ENCODE measurements at places on chromosomes 2 and 18.
A peak's percentile ranks its signal among the peaks of the same experiment; 100 is the strongest.

DNA sequence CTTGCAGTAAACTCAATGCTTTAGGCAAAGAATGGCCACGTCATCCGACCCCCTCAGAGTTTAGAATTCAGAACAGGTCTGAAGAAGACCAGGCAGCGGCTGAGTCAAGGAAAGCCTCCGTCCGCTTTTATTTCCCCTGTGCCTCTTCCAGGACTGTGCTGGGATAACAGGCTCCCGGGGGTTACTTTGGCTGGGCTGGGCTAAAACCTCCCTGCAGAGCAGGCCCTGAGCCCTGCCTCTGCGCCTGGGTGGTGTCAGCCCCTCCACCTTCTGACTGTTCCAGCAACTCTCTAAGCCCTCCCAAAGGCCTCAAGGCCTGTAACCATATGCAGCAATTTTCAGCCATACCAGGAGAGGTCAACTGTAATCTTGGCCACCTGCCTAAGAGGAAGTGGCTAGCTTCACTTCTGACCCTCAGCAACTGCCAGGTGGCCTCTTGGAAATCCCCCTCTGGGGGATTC, 166.5 kb downstream of the RPIA start:
- peak; percentile 2 for DNase-seq

- DNase-seq = no peak
Observed at GRCh38 chr2:59046401-59047372, 805.6 kb upstream of the FANCL start.

DNA sequence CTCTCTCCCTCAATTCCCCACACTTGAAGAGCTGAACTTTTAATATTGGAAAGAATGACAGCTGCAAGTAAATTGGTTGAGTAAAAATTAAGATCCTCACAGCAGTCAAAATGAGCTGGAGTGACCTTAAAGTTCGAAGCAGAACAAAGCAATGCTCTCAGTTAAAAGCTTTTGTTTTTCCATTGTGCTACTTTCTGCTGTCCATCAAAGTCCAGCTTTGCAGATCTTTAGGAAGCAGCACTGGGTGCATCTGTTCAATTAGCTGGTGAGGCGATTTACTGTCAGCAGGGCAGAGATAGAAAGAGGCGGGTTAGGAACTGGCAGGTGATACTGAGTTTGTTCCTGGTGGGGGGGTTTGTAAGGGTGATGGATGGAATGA, 834.8 kb downstream of the CPS1 start:
- no peak for DNase-seq

DNA sequence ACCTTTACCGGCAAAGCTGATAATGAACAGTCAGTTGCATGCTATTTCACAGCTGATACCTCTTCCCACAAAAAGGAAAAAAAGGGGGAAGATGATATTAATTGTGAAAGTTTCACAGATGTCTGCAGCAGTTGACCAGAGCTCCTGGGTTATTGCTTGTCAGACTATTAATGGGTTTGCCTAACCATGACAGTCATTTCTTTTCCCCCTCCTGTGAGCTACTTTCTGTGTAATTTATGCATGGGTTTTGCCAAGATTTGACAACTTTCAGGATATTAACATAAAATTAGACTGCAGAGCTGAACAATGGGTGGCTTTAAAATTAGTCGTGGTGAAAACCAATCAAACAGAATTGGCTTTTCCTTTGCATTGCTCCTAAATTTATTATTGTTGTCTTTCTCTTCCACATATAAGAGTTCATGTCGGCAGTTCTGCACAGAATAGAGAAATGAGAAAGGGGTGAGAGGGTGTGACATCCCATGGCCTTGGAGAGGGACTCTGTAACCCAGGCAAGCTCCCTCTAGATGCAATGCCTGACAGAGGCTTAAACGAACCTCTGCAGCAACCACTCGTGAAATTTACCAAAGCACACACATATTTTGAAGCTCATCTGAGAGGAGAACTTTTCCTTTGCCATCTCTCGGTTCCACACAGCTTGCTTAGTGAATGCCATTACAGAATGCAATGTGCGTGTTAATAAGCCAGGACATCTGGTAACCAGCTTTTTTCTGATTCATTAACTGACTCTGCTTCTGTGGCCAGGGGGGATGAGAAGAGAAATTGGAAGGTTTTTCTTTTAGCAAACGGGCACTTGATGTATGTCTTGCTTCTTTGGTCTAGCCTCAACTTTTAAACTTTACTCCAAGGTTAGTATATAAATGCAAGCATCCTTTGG, 82.2 kb upstream of the ITGA4 start:
- peak; percentile 73 for DNase-seq

- DNase-seq = no peak
Observed at GRCh38 chr2:192161656-192162290, 33.0 kb downstream of the TMEFF2 start.

DNA sequence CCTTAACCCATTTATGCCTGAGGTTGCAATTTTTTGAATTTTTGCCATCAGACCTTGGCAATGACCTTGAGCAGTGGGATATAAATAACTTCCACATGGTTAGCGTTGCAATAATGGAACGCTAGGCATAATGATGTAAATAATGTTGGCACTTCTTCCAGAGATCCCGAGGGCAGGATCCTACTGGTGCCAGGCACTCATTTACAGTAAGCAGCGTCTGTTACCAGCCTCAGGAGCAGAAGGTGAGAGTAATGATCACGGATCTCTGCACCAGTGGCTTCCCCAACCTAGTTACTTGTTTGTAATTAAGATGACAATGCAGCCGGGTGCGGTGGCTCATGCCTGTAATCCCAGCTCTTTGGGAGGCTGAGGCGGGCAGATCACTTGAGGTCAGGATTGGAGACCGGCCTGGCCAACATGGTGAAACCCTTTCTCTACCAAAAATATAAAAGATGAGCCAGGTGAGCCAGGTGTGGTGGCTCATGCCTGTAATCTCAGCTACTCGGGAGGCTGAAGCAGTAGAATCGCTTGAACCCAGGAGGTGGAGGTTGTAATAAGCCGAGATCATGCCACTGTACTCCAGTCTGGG, 41.9 kb downstream of the CPO start:
- no peak for DNase-seq

GRCh38 chr2:72950558-72951255, 33.4 kb downstream of the EMX1 start:
- no peak for DNase-seq

GRCh38 chr2:4791488-4791887, 900.7 kb upstream of the SOX11 start:
- DNase-seq = no peak

GRCh38 chr2:149994057-149994728, 406.6 kb upstream of the MMADHC start:
- peak; percentile 83 for DNase-seq

DNA sequence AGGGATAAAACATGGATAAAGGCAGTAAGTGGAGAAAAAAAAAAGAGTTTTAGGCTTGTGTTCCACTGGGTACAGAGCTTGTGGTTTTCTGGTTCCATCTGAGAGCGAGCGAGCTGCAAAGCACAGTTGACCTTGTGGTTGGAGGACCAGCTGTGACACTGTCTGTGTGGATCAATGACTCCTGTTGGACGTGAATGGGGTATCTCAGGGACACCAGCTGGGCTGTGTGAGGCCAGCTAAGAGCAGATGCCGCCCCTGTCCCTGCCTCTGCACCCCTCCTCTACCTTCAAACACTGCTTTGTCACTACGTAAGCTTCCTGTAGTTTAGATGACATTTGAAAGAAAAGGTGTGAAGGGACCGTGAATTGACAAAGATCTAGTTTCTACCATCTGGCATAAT, 67.8 kb downstream of the QPCT start:
- DNase-seq = no peak

- no peak for DNase-seq
Observed at GRCh38 chr2:19872302-19872701, 29.5 kb downstream of the TTC32 start.

DNA sequence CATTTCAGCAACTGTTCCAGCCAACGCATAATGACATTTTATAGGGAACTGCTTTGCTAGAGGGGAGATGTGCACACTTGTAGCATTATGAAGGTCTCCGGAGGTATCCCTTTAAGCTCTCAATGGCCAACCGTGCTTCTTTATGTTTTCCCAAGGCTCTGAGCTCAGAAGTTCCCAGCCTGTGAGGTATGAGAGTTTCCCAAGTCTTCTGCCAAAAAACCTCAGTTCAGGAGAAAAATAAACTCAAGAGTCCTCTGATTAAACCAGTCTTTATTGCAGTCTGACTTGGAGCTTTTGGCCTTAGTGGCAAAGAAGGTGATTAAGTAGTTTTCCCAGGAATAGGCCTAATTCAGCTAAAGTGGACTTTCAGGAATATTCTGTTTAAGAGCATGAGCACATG, 35.4 kb upstream of the ZNF532 start:
- DNase-seq = no peak

- peak; percentile 68 for DNase-seq
Observed at GRCh38 chr2:135875491-135876065, 665 bp downstream of the MCM6 start.

GRCh38 chr2:60355849-60356261, 197.6 kb downstream of the BCL11A start:
- DNase-seq = no peak

DNA sequence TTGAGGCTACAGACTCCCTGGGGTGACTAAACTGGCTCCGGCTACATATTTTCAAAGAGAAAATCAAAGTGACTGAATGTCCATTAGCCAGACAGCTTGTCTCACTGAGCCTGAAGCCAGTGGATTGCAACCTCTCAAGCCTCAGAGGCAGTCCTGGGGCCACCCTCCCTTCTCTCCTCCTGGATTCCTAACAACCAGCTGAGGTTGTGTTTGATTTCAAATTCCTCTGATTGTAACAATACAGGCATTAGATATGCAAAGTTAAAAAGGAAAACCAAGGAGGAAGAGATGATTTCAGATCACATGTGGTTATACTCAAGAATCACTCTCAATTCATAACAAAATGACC, 101.0 kb upstream of the LMAN1 start:
- peak; percentile 7 for DNase-seq

- no peak for DNase-seq
Observed at GRCh38 chr2:18637196-18637595, 47.8 kb upstream of the NT5C1B start.

DNA sequence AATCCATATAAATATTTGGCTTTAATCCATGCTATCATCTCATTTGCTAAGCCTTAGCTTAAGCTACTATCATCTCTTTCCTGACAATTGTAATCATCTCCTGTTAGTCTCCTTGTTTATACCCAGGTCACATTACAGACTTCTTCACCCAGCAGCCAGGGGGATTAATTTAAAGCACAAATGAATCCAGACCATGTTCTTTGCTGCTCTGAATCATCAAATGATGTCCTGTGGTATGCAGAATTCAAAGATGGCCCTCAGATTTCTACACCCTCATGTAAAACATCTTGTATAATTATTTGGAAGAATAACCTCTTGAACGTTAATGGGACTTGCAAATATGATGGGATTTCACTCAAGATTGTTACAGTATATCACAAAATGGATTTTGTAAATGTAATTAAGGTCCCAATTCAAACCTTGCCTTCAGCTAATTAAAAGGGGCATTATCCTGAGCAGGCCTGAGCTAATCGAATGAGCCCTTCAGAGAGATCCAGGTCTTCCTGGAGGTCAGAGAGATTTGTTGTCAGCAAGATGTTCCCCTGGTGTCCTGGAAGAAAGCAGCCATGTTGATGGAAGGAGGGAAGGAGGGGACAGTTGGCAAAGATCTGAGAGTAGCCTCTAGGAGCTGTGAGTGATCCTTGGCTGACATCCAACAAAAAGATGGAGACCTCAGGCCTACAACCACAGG, 241.1 kb upstream of the MMADHC start:
- peak; percentile 28 for DNase-seq

DNA sequence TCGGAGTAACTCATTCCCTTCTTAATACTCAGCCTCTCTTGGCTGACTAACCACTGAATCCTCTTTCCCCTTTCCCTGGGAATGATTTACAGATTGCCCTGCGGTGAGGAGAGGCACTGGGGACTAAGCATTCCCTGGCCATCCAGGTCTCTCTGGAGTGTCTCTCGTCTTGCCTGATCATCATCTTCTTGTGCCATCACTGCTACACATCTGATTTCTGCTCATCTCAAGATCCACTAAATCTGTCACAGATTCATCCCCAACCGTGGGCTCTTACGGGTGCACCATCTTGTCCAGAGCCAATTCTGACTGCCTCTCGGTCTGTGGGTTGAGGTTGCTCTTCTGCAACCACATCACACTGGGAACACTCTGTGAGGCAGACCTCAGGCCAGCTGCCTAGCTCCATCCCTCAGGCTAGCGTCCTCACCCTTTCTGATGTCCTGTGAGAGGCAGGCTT, 12.0 kb downstream of the SFTPB start:
- peak; percentile 78 for DNase-seq

- DNase-seq = no peak
Observed at GRCh38 chr2:58609326-58609725, 368.2 kb upstream of the FANCL start.

DNA sequence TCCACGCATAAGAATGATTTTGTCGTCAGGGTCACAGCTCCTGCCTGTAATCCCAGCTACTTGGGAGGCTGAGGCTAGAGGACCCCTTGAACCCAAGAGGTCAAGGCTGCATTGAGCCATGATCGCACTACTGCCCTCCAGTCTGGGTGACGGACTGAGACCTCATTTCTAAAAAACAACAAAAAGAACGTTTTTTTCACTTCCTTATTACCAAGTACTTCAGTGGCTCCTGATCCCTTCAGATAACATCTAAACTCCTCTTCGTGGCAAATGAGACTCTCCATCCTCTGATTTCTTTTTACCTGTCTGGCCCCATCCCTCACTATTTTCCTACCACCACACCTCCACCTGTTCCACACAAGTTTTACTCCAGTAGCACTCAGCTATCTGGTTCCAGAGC, 105.4 kb upstream of the TLK1 start:
- DNase-seq = no peak

DNA sequence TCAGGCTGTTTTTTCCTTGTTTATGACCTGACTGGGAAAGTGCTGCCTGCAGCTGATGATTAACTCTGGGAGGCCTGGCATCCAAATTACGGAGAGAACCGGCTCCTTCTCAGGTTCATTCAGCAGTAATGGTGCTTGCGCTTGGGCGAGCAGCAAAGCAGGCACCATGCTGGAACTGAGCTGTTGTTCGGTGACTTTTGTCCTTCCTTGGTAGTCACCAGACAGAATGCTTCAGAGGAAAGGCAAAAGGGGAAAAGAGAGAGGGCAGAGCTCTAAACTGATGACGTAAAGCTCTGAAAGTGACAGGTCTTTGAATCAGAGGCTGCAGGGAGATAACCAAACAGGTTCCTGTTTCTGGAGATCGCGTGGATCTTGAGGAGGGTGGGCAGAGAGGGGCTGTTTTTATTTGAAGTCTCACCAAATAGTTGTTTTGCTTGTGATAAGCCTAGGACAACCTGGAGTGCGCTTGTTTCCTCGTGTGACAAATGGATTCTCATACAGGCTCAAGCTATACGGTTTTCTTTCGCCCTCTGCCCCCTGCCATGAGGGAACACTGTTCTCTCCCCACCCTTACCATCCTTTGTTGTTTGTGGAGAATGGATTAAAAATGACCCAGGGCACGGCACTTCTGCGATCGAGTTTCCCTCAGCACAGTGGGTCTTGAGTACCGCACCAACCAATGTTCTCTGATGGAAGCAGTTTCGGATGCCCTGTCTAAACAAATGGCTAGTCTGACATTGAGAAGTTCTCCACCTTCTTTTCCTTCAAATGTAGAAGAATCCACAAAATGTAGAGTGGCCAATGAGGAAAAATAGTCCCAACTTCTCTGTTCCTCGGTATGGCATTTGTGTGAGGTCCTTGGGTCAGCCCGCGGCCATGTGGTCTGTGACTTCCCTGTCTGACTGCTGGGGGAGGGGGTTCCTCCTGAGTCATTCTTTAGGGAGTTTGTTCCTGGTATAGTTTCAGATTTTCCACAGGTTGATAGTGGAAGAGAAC, 1.3 kb downstream of the RASGRP3 start:
- DNase-seq = no peak

All from fibroblast of skin of right quadriceps (primary cell).